ENCODE measurements at places on chromosomes 5 and 9.

GRCh38 chr9:27059907-27060306 is 49.1 kb upstream of the TEK start:
- DNase-seq = no peak

GRCh38 chr9:111804636-111805035 is 9.9 kb upstream of the SHOC1 start:
- no peak for DNase-seq

DNA sequence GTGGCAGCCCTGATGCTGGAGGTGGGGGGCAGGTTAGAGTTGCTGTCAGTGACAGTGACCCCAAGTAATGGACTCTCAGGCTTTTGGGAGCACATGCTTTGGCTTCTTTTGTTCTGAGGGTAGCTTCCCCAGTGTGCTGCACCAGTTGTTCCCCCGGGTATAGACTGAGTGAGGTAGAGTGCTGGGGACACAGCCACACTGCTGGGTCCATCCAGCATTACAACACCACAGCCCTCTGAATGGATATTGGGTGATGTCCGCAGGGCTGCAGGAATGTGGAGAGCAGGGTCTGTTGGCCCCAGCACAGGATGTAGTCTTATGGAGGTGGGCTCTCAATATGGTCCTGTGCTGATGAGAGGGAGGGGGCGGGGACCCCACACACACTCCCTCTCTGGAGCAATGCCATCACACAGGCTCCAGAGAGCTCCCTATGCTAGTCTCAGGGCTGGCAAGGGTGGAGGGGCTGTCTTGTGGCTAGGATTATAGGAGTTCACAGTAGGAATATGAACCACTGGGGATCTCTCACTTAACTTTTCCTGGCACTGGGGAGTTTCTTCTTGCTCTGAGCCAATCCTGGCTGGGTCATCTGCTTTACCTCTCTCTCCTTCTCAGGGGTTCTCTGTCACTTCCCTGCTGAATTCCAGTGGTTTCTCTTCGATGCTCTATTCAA is 20.7 kb downstream of the OSMR start:
- DNase-seq = no peak

- no peak for DNase-seq
These were observed 324.9 kb upstream of the IRX4 start for GRCh38 chr5:2207416-2208238.

- DNase-seq = no peak
These were observed 75.7 kb upstream of the NFIB start for GRCh38 chr9:14389657-14390056.

- DNase-seq = no peak
These were observed 218.1 kb downstream of the AUH start for GRCh38 chr9:91143642-91144041.

Measured in stimulated activated CD4-positive, alpha-beta T cell treated with anti-CD3 and anti-CD28 coated beads, Interleukin-1b, Interleukin-23, amount 100 ng/mL, for 1 hour (primary cell).